Stimulated activated CD8-positive, alpha-beta memory T cell treated with anti-CD3 and anti-CD28 coated beads, Interleukin-4, amount 100 ng/mL, for 1 hour (primary cell): ENCODE measurements at places on chromosomes 6 and 20.

GRCh38 chr6:35358086-35358485 lies 15.7 kb downstream of the PPARD start:
- DNase-seq: no peak

- DNase-seq: no peak
Measured at GRCh38 chr20:54127855-54128574, 45.8 kb downstream of the CYP24A1 start.

GRCh38 chr6:23184351-23184750 lies 615.0 kb downstream of the HDGFL1 start:
- no peak for DNase-seq

DNA sequence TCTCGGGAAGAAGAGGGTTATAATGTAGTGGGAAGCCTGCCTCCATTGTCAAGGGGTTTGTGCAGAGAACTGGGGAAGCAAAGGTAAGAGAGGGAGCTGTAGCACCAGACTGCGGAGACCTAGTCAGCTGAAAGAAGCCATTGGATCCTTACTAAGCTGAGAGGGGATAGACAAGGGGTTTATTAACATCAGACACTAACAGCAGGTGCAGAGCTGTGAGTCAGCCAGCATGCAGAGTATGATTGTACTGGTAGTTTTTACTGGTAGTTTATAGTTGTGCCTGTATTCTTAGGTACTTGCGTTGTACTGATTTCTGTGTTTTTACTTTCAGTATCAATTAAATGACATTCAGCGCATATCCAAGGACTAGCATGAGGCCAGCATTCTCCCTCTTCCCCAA lies 17.8 kb upstream of the COL19A1 start:
- no peak for DNase-seq

GRCh38 chr20:7897781-7898364 lies 42.4 kb downstream of the HAO1 start:
- DNase-seq: no peak

GRCh38 chr20:21096321-21097043 lies 9.7 kb downstream of the LINC00237 start:
- DNase-seq: no peak

DNA sequence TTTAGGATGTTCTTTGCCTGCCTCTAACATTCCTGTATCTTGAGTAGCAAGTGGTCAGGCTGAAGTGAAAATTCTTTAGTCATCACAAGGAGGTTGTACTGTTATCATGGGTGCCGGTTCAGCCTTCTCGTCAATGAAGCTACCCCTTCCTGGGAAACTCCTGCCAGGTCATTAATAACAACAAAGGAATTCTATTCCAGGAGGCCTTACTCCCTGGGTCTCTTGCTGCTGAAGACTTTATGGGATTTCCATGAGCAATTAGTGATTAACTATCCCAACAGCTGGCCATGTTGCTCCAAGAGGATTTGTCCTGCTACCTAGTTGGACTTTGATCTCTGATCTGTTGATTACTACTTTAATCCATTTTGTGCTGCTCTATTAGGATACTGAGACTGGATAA lies 62.7 kb upstream of the ELOVL5 start:
- DNase-seq: no peak

DNA sequence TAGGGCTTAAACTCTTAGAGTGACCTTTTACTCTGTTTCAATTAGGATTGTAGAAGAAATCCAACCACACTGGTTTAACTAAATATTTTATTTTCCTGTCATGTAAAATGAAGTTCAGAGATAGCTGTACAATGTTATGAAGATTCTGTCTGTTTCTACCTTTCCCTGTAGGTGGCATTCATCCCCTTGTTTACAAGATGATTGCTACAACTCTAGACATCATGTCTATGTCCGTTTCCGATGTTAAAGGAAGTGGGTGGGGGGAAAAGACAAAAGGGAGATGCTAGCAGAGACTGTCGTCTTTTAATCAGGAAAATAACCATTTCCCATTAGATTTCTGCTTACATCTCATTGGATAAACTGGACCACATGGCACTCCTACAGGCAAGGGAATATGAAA lies 30.9 kb upstream of the RIMS1 start:
- no peak for DNase-seq

- DNase-seq: no peak
Measured at GRCh38 chr20:31516166-31516565, 1.9 kb downstream of the HM13 start.

- DNase-seq: no peak
Measured at GRCh38 chr6:111774346-111774703, 98.9 kb downstream of the FYN start.

DNA sequence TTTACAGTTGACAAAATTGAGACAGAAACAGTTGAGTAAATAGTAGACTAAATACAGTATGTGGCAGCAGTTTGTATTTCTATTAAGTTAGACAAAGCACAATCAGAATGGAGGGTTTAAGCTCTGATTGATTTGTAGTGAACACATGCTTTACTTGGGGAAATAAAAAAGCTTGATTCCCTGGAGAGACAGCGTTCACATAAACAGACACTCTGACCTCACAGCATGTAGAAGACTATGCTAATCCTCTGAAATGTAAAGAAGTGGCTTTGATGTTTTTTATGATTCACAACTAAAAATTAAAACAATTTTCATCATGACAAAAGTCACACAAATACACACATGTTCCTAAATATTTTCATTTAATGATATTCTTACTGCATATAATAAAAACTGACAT lies 126.9 kb upstream of the FAM83B start:
- no peak for DNase-seq

GRCh38 chr6:17006543-17006942 lies 95.3 kb upstream of the STMND1 start:
- DNase-seq: no peak

DNA sequence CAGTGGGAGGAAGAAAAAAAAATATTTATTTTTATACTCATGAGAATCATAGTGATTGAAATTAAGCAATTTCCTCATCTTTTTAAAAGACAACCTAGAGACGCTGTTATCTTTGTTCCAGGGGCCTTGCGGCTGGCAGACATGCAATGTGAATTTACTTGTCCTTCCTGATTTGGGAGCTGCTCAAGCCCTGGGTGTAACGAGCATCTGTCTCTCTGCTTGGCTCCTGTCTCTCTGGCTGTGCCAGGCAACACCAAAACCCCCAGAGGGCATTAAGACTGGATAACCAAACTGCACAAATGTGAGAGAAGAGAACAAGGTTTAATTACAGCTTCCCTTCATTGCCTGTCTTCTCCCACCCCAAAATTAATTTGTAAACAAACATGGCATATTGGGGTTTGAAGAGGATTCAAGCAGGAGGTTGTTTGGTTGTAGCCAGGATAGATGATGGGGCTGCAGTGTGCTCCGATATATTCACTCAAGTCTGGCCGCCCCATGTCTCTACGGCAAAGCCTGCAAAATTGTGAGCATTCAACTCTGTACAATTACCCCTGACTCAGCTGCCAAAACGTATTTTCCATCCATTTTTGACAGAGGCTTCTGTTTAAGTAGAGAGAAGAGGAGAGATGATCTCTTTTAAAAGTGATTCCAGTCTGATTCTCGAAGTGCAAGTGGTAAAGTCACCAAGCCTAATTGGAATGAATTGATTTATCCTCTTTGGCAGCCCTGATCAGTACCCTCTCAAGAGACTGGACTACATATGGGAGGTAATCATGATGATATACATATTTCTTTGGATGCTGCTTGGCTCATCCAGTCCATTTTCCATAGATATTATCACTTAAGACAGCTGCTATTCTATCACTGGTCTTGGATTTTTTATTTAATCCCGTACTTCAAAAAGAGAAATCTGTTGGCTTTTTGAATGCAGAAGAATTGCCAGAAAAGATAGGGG lies 170.2 kb downstream of the SLC24A3 start:
- DNase-seq: no peak

GRCh38 chr6:156719720-156720563 lies 57.2 kb upstream of the ARID1B start:
- DNase-seq: peak; percentile 21

- no peak for DNase-seq
Measured at GRCh38 chr6:33983109-33983716, 162.7 kb downstream of the GRM4 start.

GRCh38 chr6:168163096-168163731 lies 84.2 kb upstream of the FRMD1 start:
- no peak for DNase-seq

- DNase-seq: no peak
Measured at GRCh38 chr6:32298632-32299336, 72.9 kb downstream of the TSBP1 start.

- no peak for DNase-seq
Measured at GRCh38 chr6:167766986-167767714, 59.6 kb upstream of the AFDN start.

DNA sequence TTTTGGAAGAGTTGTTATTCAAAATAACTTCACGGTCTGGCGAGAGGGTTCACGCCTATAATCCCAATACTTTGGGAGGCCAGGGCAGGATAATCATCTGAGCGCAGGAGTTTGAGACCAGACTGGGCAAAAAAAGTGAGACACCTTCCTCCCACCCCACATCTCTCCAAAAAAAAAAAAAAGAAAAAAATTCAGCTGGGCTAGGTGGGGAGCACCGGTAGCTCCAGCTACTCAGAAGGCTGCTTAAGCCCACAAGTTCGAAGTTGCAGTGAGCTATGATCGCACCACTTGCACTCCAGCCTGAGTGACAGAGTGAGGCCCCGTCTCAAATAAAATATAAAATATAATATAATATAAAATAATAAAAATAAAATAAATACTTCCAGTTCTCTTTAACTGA lies 10.4 kb downstream of the OR2B2 start:
- no peak for DNase-seq

DNA sequence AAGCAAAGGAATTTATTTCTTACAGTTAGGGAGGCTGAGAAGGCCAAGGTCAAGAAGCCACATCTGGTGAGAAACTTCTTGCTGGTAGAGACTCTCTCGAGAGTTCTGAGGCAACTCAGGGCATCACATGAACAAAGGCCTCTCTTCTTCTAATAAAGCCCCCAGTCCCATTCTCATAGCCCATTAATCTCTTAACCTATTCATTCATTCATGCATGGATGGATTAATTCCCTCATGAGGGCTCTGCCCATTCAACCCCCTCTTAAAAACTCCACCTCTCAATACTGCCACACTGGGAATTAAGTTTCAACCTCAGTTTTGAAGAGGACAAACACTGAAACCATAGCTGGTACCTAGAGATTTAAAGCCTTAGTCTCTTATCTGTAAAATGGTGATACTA lies 217.9 kb upstream of the SPTLC3 start:
- DNase-seq: no peak

DNA sequence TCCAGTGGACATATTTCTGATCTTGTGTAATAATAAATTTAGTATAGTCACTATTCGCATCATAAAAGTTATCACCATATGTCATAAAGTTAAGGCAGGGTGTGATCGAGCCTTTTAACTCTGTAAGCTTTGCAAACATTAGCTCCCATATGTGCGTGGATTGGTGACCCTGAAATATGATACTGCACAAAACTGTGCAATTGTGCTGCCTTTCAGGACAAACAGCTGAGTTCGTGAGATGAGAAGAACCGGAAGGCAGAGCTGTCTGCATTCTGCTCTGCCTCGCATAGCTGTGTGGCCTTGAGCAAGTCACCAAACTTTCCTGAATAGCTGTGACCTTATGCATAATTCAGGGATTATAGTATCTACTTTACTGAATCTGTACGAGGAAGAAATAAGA lies 3.2 kb upstream of the PLEKHG1 start:
- DNase-seq: no peak

DNA sequence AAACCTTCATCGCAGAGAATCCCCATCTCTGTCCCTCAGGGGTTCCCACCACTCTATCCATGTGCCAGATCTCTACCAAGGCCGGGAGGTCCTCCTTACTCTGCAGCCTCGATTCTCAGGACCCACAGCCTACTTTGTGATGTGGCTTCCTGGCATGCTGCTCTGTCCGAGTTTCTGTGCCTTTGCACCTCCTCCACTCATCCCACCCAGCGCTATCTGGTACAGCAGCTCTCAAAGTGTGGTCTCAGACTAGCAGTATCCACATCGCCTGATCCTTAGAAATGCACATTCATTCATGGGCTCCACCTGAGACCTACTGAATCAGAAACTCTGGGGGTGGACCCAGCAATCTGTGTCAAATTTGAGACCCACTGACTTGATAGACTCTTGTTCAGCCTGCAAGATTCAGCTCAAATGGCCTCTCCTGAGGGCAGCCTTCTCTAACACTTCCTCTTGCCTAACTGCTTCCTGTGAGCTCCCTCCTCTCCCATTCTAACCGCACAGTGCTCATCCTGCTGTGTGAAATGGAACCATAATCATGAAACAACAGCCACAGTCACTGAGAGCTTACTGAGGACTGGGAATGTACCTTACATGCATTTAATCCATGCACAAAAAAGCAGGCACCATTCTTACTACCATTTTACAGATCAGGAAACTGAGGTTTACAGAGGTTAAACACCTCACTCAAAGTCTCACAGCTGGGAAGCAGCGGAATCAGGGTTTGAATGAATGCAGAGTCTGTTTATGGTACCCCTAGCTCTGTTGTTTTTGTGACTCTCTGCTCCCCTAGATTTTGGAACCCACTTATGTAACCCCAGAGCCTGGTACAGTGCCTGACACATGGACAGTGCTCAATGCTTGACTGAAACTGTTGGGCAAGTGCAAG lies 69.4 kb downstream of the JPH2 start:
- DNase-seq: no peak

GRCh38 chr20:11672959-11673358 lies 244.7 kb upstream of the BTBD3 start:
- no peak for DNase-seq

DNA sequence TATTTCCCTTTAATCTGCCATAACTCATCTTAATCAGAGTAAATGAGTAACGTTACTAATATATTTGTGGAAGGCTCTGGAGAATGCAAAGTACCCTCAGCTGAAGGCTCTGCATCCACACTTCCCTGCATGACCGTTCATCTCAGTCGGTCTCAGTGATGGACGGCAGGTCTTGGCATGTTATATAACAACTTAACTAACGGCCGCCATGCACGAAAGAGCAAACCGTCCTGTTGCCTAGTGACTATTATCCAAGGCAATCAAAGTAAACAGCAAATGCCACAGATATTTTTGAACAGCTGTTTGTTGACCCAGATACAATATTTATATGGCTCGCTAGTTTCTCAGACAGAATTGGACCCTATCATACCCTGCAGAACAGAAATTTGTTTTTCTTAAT lies 194.9 kb upstream of the SMLR1 start:
- no peak for DNase-seq

- DNase-seq: no peak
Measured at GRCh38 chr20:23027721-23028120, 7.4 kb upstream of the SSTR4 start.

- DNase-seq: no peak
Measured at GRCh38 chr6:20709451-20709850, 175.2 kb downstream of the CDKAL1 start.

DNA sequence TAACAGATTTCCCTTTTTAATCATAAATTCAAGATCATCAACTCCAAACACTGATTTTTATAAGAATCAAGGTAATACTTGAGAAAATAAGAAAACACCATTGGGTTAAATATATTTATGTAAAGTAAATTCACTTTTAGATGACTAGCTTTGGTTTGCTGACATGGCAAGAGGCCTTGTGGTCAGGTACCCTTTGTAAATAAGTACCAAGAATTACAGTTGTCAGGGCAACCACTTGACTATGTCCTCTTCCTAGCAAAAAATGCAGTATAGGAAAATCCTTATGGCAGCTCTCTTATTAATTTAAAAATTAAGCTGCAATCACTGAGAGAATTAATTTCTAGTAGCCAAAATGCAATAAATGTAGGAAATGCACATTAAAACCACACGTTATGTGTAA lies 153.8 kb downstream of the INSM1 start:
- DNase-seq: no peak
